CD4-positive, alpha-beta T cell treated with Interleukin-21 for 1 hour (primary cell): ENCODE measurements at places on chromosomes 5 and 9.

DNA sequence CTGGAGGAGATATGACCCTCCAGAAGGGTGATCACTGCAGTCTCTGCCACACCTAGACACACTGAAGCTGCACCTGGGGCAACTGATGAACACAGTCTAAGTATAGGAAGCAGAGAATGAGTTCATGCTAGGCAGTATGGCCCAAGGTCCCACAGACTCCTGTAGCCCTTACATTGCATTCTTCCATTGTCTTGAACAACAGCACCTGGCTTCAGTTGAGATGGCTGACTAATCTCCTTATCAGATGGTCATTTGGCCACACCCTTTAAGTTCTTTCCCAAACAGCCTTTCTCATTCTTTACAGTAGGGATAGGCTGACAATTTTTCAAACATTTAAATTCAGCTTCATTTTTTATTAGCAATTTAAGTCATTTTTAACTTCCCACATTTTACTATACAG is 23.1 kb downstream of the CENPK start:
- no peak for DNase-seq

- no peak for DNase-seq
Measured at GRCh38 chr9:111953444-111953843, 56.8 kb downstream of the UGCG start.

DNA sequence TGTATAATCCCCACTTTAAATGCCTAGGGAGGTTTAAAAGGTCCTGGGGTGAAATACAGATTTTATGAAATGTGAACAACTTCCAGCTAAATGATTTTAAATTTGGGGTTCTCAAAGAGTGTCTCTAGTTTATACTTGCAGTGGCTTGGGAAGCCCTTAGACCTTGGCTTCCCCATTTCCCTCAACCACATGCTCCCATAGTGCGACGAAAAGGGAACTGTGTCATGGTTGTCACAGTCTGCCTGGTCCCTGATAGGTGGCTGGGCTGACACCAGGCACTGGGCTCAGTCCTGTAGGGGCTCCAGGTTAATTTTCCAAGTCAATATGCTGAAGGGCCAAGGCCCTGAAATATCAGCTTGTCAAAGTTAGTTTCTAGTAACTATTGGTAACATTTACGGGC is 10.4 kb upstream of the CXCL14 start:
- DNase-seq, result no peak

- DNase-seq, result no peak
Measured at GRCh38 chr5:134509308-134510040, 16.0 kb upstream of the JADE2 start.

DNA sequence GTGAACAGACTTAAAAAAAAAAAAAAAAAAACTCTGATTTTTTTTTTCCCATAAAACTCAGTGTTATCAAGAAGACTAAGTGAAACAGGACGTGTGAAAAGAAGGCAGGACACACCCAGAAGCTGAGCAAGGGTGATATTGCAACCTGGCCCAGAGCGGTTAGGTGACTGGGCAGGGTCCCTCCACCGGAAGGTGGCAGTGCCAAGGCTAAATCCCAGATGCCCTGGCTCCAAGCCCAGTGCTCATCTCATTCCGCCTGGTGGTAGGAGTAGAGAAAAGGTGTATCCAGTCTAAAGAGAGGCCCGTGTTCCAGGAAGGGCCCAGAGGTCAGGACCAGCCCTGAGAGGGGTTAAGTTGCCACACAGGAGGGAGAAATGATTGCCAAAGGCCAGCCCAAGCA is 51.5 kb upstream of the SAP30L start:
- no peak for DNase-seq

DNA sequence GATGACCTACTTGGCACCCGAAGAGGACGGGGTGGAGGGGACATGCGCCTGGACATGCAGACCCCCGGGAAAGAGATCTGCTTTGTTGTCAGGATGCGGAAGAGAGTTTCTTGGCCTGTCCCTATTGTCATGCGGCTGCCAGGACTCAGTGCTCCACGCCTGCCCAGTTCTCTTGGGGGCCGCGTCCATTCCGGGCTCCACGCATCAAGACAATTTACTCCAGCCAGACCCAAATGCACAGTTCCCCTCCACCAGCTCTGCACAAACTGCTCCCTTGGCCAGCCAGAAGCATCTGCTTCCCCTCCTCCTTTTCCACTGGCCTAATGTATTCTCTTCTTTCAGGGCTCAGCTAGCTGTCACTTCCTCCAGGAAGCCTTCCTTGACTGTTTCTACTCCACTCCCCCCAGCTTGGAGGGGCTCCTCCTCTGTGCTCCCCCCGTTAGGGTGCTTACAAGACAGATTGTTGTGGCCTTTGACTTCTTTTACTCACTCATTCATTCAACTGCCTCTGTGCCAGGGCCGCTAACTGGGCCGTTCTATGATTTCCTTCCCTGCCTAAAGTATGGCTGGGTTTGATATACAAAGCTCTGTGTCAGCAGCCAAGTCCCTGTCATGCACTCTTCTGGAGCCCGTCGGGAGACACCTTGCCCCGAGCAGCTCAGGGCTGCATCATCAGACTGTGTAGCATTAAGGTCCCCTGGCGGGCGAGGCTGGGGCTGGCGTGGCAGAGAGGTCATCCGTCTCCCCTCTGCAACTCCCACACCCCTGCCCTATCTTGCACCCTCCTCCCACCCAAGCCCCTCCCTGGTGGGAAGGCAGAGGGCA is 6.6 kb downstream of the FIBCD1 start:
- DNase-seq, result no peak

DNA sequence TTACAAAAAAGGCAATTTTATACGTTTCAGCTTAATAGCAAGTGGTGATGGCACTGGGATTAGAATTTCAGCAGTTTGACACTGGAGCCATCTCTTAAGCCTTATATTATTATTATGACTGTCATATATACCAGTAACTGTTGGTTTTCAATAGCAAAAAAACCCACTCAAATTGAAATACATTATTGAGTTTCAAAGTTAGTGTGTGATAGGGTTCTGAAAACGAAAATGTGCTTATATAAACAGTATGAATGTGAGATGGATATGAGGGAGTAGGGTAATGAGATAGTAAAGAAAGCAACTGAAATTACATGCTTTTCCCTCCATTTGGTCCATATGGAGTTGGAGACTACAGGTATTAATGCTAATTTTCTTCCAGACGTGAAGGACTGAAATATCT is 68.6 kb upstream of the ACTBL2 start:
- no peak for DNase-seq

GRCh38 chr5:73519531-73520283 is 21.5 kb downstream of the BTF3 start:
- peak; percentile 84 for DNase-seq

DNA sequence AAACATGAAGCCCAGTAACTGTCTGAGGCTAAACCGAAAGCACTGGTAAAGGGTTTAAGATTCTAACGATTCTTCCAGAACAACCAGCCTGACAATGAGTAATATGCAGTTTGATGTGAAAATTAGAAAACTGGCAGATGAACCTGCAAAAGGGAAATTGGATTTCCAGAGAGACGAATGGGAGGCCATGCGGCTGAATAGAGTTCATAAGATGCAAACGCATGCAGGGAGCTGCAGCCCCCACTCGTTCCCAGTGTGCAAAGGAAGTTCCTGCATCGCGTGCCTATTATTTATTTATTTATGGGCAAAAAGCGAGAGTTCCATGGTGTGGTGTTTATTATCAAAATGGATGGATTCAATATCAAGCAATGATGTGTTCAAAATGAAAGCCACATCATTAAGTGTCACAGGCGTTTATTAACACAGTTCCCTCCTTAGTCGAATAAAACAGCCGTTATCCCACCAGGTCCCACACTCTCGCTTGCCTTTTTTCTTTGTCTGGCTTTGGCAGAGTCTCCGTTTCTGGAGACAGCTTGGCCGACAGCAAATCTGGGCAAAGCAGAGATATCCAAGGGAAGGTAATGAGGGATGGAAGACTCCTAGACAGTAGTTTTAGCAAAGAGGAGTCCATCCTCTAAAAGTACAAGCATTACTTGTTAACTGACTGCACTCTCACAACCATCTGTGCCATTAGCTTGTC is 451.4 kb downstream of the KDM4C start:
- DNase-seq, result no peak

DNA sequence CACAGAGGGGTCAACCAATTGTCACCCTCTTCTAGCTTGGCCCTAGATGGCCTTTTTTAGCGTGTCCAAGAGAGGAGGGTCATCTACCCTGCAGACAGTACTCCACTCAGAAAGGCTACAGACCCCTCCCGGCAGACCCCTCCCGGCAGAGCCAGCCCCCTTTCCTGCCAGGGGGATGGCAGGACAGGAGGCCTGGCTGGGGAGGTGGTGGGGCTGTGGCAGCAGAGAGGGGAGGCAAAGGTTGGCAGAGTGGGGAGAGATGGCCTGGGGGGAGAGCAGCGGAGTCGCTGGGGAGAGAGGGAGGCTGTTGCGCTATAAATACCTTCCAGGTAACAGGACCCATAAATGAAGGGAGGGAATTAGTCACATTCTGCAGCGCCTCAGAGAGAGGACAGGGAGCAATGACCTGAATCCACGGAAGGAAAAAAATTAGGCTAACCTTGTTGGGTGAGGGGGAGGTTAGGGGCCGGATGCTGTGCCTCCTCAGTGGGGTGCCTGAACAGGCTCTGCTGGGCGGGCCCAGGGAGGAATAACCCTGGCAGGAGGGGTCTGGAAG is 32.9 kb upstream of the PSD2 start:
- DNase-seq, result no peak

- DNase-seq, result no peak
Measured at GRCh38 chr5:133336969-133337410, 275.4 kb downstream of the FSTL4 start.

DNA sequence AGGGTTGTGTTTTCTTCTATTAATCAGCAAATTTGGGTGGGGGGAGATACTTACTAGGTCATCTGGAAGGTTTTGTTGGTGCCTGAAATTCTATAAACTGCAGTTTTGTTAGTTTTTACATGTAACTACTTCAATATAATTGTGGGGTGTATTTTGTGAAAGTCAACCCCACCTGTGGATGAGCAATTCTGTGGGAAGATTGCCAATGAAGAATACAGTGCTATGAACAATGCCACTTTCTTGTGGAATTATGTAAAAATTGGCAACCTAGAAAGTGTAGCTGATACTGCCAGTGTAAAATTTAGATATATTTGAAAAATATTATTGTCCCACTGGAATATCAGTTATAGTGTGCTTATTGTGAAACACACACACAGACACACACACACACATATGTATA is 80.7 kb downstream of the VCAN start:
- no peak for DNase-seq

- DNase-seq, result no peak
Measured at GRCh38 chr9:81861644-81862043, 66.6 kb upstream of the SPATA31D4 start.

- DNase-seq, result no peak
Measured at GRCh38 chr5:151580858-151581257, 10.3 kb downstream of the FAT2 start.

GRCh38 chr5:58353992-58354391 is 105.9 kb downstream of the PLK2 start:
- no peak for DNase-seq

DNA sequence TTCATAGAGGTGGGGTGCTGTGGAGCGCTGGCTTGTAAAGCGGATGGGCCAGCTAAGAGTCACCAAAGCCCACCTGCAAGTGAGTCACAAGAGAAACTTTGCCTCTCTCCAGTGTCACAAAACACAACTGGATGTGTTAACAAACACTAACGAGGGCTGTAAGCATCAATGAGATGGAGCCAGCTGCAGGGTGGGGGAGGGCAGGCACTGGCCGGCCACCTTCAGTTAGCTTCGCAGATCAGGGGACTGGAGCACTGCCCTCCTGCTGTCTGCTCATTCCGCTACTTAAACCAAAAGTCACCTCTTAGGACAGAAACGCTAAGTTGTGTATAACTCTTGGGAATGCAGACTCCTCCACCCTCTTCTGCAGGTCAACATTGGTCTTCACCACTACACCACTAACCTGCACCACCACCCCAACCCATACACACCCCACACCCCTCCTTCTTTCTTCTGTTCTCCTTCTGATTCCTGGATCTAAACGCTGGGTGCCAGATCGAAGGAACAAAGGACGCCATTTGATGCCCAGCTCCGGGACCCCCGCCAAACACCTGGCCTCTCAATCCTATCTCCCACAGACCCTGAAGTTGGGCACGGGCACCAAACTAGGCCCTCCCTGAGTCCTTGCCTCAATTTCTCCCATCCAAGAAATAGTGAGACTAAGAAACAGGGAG is 2.1 kb downstream of the ARSI start:
- DNase-seq, result no peak
